Fibroblast of mammary gland (primary cell): ENCODE measurements at places on chromosomes 5 and 9.

GRCh38 chr9:17480966-17481365, 97.9 kb upstream of the SH3GL2 start:
- no peak for DNase-seq

DNA sequence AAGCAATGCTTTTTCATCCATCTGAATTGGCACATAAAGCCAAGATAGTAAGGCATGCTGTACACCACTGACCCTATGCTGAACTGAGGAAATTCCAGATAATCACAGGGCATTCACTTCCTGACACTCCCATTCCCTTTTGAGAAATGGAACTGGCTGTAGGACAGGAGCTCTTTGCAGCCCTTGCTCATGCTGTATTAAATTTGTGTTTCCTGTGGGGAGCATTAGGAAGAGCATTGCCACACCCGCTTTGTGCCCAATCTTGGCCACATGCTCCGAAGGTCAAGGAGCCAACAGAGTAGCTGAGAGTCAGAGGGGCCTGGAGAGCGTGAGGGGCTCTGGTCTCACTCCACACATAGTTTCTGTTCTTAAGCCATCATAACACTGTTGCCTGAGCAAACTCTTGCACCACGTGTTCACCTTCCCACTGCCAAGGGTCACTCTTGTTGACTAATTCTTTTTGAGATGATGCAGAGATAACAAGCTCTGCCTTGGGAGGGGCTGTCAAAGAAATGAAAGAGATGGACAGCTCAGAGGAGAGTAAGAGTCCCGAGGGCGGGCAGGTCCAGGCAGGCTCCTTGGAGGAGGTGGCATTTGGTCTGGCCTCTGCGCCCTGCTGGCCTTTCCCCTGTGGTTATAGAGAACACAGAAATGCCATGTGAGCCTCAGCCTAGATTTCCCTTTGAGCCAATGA, 31.7 kb upstream of the ARAP3 start:
- no peak for DNase-seq

DNA sequence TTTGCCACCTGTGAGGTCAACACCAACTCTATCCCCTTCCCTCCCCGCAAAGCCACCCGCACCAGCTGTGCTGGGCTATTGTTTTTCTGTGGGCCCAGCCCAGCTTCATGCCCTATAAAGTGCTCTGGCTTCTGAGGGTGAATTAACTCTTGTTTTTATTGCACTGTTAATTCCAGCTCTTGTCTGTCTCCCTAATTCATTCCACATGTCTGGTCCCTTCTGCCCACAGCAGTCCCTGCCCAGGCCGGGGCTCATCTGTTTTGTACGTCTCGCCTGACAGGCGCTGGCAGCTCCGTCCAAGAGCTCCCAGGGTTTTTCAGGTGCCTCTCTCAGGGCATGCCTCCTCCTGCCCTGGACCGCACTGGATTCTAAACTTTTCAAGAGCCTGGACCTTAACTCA, 118.9 kb downstream of the PDZD2 start:
- no peak for DNase-seq

DNA sequence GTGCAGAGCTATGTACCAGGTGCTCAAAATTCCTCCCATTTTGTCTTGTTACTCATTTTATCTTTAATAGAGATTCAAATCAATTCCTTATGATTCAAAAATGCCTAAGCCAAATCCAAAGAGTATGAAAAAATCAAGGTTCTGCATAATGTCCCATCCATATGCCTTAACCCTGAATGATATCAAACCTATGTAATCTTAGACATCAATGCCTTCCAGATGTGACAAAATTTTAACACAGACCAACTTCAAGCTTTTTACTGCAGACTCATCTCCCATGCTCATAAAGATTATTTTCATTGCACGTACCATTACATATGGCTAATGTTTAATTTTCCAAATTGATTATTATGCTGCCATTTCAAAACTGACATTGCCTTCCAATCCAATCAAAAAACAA, 122.4 kb downstream of the NFIB start:
- DNase-seq = no peak

- DNase-seq = peak; percentile 71
Measured at GRCh38 chr5:37696190-37697021, 143.4 kb downstream of the GDNF start.

- DNase-seq = peak; percentile 37
Measured at GRCh38 chr9:91116211-91116610, 245.5 kb downstream of the AUH start.

GRCh38 chr5:147384346-147385193, 125.3 kb downstream of the DPYSL3 start:
- DNase-seq = no peak
